H1 (cell line): ENCODE measurements at places on chromosomes 7 and 10.

DNA sequence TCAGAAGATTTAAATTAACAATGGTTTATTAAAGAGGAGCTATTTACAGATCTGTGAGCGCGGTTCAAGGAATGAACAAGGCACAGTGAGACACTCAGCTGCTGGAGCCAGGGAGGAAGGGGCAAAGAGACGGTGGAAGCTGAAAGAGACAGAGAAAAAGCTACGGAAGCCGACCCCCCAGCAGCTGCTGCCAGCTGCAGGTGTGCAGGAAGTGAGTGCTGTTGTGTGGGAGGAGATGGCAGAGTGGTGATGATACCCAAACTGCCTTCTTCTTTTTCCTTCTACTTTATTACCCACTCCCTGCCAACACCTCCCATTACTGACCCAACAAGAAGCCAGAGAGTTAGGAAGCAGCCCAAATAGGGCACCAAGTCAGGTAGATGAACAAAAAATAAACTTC lies 41.9 kb upstream of the MBL2 start:
- no peak for DNase-seq

DNA sequence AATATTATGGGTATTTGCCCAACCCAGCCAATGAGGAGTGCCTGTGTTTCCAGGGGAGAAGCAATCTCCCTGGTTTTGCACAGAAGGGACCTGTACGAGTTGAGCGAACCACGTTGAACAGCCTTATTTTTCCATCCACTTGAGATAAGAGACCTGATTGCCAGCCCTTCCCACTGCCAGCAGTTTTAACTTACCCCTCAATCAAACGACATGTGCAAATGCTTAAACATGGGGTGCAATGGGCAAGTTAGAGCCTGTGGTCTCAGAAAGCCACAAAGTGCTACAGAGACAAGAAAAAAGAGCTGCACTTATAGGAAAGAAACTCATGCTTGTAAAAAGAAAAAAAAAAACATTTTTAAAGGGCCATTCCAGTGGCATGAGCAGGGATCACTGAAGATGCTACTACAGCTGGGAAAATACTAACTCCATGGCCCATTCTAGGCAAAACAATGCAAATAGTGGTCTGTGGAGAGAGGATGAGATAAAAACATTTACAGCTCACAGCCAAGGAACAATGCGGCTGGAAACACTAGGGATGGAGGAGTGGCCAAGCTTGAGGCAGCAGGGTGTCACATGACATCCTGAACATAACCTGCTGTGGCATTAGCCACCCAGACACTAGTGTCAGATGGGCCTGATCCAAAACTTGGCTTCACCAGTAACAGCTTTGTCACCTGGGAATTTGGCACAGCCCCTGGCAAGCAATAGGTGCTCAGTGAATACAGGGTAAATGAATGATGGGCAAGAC lies 162.8 kb downstream of the ELMO1 start:
- DNase-seq, result no peak

DNA sequence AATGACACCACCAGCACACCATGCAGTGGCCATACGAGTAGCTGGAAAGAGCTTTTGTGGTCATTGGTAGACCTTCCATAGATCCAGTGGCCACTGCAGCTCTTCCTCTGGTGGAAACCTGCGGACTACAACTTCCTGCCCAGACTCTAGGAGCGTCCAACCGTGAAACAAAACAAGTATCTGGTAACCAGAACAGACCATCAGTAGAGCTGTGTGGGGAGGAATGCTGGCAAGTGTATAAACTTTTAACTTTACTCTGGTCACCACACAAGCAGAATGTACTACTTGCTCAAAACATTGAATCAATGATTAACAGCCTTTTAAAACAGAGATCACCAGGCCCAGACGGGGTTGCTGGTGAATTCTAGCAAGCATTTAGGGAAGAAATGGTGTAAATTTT lies 154.7 kb upstream of the DGKB start:
- DNase-seq, result no peak

DNA sequence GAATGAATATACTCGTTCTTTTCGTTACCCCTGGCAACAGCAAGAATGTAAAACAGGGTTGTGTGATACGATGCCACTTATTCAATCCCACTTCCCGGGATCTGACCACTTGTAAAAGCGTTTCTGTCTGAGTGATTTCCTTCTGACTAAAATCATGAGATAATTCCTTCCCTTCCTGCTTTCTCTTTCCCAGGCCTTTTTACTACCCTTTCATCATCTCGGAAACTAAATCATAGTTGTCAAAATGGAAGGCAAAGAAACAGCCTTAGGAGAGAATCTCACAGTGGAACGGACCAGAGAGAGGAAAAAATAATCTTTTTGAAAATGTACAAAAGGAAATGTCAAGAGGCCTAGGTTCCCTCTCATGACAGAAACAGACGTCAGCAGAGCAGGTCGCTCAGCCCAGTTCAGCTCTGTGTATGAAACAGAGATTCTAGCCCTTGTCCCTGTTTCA lies 29.8 kb downstream of the DIP2C start:
- DNase-seq, result no peak

DNA sequence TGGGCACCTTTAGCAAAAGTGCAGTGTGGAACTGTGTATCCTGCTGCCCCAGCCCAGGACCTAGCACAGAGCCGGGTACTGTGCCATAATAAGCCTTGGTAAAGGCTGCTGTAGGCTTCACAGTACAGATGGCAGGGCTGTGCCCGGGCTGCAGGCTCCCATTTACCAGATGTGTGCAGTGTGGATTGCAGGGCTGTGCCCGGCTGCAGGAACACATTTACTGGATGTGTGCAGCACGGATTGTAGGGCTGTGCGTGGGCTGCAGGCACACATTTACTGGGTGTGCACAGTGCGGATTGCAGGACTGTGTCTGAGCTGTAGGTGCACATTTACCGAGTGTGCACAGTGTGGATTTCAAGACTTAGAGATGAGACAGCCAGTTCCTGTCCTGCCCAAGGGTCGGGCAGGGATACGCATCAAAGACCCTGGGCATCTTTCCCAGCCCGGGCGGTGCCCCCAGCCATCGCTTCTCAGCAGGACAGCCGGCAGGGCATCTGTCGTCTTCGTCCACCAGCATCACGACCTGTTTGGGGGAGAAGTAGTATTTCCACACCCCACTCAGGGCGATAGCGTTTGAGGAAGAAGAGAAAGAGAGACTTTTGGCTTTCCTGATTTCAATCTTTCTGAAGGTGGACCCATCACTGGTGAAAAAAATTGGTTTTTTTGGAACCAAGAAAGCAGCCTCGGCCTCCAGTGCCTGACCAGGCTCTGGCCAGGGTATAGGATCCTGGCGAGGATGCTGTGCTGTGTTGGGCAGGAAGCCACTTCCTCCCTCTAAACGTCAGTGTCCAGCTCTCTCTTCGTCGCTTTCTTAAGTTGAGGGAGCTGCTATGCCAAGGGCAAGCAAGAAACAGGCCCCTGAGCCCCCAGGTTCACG lies 180.8 kb downstream of the CUX1 start:
- no peak for DNase-seq

GRCh38 chr10:125209591-125210355 lies 49.4 kb upstream of the CTBP2 start:
- DNase-seq, result no peak

DNA sequence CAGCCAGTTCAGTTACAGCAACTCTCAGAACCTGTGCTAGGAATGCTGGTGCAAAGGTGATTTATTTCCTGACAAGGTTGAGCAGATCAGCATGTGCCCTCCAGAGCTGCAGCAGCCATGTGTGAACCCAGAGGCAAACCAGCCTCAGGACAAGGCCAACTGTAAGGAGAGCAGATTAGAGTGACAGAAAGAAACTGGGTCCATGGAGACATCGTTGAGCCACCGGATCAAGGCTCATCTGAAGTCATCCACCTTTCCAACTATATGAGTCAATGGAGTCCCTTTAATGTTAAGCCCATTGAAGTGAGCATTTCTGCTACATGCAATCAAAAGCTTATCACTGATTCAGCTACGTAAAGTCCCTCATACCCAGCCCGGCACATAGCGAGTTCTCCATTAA lies 26.4 kb downstream of the KCNMA1 start:
- no peak for DNase-seq

DNA sequence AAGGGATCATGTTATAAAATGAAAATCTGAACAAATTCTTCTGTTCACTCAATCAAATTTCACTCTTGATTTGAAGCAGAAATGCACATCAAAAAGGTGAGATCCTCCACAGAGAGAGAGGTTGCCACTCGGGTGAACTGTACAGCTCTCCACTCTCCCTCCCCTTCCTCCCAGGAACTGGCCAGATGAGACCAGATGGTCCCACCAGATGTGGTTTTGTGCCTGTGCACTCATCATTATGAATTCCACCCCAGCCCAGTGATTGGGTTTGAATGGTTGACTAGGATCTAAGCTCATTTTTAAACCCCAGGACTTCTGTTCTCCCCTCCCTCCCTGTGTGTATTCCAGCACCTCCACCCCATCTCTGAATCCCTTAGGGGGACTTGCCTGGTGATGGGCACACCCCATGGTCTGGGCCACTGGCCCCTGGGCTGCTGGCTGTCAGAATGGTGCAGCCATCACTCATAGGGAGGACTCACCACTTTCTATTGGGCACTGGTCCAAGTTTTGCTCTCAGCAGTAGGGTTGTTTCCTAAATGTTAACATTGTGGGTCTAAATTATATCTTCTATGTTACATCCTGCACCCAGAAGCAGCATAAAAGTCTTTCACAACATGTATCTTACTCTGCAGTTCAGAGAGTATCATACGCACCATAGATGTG lies 393.1 kb downstream of the TNS3 start:
- no peak for DNase-seq

DNA sequence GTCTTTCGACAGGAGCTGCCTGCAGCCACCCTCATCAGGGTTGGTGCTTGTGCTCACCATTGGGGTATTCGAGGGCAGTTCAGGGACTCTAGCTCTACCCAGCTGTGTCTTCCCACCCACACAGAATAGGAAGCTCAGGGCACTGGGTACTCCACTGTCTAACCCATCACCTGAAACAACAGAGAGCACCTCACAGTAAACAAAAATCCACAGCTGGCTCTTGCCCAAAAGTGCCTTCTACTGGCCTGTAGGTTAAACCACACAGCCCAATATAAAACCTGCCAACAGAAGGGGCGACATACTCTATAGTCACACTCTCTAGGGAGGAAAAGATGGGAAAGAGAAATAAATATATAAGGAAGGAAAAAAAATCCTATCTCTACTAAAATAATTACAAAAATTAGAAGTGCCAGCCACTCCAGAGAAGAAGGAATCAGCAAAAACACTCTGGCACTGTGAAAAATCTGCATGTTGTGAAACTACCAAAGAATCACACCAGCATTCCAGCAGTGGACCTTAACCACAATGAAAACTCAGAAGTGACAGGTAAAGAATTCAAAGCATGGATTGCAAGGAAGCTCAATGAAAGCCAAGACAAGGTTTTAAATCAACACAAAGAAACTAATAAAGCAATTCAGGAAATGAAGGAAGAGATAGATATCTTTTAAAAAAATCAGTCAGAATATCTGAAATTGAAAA lies 110.0 kb downstream of the HGF start:
- DNase-seq, result no peak

DNA sequence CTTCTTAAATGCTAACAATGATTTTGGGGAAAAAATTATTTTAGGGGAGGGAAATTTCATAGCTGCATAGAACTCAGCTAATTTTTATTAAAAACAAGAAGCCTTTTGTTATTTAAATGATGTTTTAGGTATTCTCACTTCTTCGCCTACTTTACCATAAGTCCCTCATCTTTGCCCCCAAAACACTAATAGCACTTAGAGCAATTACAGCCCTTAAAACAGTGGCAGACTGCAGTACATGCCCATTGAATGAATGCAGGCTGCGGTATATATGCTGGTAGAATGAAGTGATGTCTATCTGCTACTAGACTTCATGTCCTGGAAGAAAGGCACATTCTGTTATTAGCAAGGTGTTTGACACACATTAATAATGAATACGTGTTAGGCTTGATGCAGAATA lies 2.9 kb upstream of the SPAG6 start:
- DNase-seq, result no peak

- peak; percentile 73 for DNase-seq
Observed at GRCh38 chr10:15744217-15744865, 24.6 kb upstream of the ITGA8 start.

GRCh38 chr10:122999347-122999746 lies 9.2 kb downstream of the IKZF5 start:
- no peak for DNase-seq

GRCh38 chr10:123870260-123870659 lies 21.3 kb downstream of the CPXM2 start:
- no peak for DNase-seq

DNA sequence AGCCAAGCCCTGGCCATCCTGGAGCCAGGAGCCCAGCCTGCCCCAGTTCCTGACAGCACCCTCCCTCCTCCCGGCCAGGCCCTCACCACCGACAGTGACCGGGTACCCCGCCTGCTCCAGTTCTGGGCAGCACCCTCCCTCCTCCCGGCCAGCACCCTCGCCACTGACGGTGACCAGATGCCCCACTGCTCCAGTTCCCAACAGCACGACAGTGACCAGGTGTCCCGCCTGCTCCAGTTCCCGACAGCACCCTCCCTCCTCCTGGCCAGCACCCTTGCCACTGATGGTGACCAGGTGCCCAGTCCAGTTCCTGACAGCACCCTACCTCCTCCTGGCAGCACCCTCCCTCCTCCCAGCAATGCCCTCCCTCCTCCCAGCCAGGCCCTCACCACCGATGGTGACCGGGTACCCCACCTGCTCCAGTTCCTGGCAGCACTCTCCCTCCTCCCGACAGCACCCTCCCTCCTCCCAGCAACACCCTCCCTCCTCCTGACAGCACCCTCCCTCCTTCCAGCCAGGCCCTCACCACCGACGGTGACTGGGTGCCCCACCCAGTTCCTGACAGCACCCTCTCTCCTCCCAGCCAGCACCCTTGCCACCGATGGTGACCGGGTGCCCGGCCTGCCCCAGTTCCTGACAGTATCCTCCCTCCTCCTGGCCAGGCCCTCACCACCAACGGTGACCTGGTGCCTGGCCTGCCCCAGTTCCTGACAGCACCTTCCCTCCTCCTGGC lies 40.3 kb downstream of the VIPR2 start:
- DNase-seq, result no peak

- DNase-seq, result no peak
Observed at GRCh38 chr7:29090836-29091601, 55.3 kb downstream of the CPVL start.

GRCh38 chr10:7986851-7987250 lies 67.6 kb upstream of the GATA3 start:
- no peak for DNase-seq

DNA sequence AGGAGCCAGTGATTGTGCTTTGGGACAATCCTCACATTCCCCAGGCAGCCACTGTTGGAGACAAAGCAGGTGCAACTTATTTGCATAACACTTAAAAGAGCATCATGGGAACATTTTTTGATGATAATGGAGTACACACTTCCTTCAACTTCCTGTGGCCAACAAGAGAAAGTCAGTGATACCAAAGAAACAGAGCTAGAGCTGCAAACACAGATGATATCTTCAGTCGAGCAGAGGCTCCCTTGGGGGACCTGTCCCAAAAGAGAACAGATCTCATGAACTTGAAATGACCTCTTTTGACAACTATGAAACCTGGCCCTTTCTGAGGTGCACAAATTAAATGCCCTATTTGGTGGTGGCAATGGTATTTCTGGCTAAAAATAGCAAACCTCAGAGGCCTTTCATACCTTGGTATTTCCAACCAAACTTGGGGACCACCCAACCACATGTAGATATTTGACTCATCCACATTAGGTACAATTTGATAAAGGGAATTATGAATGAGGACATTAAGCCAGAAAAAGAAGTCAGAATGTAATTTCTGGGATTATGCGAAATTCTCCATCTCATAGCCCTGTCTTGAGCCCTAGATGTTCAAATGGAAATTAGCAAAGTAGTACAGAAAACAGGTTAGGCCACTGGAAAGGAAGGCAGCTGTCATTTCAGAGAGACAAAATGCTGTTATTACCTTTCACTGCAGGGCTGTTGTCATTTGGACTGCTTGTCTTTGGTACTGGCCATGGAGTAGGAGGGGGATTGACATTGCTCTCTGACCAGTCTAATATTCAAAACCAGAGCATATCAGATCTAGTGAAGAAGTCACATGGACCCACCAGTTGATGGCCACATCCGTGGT lies 146.2 kb downstream of the ICA1 start:
- DNase-seq, result no peak
